ENCODE measurements at places on chromosomes 1 and 21. TPM values are rescaled to one million over a fixed set of nuclear protein-coding genes. Genes with fewer than 3 reads are reported as not detected.

DNA sequence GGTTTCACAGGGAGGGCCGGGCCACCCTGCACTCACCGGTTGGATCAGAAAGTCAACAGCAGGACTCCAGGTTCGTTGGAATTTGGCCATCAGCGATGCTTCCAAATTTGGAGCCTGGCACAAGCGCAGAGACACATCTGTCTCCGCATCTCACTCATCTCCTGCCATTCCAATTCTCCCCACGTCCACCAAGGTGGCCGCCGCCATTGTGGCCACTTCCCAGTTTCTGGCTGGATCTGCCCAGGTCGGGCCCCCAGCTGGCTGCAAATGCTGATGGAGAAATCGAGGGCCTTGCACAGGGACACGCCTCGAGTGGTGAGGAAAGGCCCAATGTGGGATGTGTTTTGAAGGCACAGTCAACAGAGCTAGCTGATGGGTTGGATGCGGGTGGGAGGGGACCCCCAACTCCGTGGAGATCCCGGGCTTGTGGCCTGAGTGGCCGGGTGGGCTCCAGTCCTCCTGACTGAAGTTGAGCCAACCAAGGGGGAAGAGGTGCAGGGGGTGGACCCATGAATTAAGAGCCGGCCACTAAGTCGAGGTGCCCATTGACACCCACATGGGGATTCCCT, 102.7 kb downstream of the CRYAA start:
- DNase-seq, result no peak

GRCh38 chr1:23431431-23431830, 6.9 kb upstream of the TCEA3 start:
- no peak for DNase-seq

DNA sequence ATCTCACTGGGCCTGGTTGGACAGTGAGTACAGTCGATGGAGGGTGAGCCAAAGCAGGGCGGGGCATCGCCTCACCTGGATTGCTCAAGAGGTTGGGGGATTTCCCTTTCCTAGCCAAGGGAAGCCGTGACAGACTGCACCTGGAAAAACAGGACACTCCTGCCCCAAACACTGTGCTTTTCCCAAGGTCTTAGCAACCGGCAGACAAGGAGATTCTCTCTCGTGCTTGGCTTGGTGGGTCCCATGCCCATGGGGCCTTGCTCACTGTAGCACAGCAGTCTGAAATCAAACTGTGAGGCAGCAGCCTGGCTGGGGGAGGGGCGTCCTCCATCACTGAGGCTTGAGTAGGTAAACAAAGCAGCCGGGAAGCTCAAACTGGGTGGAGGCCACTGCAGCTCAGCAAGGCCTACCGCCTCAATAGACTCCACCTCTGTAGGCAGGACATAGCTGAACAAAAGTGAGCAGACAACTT, 11.3 kb downstream of the C1orf105 start:
- no peak for DNase-seq

Gene AADACL4
- total RNA-seq, result not detected

Gene HHAT
- 3.8 TPM for total RNA-seq

Gene LIN28A
- not detected for total RNA-seq

DNA sequence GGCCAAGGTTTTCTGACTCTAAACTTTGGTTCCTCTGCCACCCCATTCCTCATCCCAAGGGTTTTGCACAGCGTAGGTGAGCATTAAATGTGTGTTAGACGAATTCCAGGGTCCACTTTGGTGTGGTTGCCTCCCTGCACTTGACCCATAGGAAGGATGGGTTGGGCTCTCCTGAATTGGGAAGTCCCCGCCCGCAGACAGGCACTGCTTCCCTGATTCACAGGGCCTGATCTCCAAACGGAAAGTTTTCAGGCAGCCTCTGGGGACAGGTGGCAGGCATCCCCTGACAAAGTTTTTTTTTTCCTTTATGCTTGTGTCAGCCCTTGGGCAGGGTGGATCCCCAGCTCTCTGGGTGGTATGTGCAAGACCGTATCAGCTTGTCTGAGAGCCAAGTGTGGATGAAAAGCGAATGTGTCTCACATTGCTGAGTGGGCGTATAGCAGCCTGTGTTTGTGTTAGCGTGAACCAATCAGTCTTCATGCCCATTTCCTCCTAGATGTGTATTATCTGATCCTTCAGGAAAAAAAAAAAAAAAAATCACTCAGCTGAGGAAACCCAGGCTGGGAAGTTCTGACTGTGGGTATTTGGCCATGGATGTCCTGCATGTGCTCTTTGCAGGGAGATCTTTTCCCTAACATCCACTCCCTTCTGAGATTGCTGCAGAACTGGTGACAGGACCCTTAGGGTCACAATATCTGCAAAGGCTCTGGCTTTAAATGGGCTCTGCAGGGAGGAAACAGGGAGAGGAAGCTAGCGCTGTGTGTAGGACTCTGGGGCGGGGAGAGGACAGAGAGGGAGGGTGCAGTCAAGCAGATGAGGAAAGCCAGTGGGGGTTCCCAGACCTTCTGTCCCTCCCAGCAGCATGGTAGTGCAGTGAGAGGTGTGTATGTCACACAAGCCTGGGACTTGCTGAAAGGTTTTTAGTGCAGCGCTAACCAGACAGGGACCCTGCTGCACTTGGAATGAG, 42.2 kb upstream of the TRABD2B start:
- no peak for DNase-seq

- no peak for DNase-seq
Measured at GRCh38 chr1:183604815-183605214, 14.6 kb upstream of the NCF2 start.

GRCh38 chr1:156801409-156802121, 15.1 kb downstream of the SH2D2A start:
- no peak for DNase-seq

- no peak for DNase-seq
Measured at GRCh38 chr1:55500601-55501000, 285.4 kb upstream of the USP24 start.

Gene SYCP1
- not detected for total RNA-seq

- DNase-seq, result no peak
Measured at GRCh38 chr1:157968508-157968907, 24.9 kb upstream of the KIRREL1 start.

- DNase-seq, result no peak
Measured at GRCh38 chr1:234538062-234538731, 59.2 kb upstream of the TARBP1 start.

- DNase-seq, result no peak
Measured at GRCh38 chr1:42189931-42190853, 25.6 kb upstream of the GUCA2A start.

Gene OR14K1
- total RNA-seq, result not detected

GRCh38 chr1:55522353-55522903, 307.3 kb upstream of the USP24 start:
- DNase-seq, result no peak

DNA sequence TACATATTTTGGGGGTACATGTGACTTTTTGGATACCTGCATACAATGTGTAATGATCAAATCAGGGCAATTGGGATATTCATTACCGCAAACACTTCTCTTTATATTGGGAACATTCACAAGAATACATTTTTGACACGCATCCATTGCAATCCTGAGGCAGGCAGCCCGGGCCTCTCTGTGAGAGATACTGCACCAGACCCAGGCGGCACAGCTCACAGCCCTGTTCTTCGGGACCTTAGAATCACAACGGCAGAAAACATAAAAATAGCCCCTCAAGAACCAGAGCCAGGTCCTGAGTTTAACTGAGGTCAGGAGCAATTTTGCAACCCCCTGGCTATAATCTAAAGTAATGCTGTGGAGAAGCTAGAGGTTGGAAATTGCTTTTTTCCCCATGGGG, 90.8 kb upstream of the PGBD5 start:
- DNase-seq, result no peak

DNA sequence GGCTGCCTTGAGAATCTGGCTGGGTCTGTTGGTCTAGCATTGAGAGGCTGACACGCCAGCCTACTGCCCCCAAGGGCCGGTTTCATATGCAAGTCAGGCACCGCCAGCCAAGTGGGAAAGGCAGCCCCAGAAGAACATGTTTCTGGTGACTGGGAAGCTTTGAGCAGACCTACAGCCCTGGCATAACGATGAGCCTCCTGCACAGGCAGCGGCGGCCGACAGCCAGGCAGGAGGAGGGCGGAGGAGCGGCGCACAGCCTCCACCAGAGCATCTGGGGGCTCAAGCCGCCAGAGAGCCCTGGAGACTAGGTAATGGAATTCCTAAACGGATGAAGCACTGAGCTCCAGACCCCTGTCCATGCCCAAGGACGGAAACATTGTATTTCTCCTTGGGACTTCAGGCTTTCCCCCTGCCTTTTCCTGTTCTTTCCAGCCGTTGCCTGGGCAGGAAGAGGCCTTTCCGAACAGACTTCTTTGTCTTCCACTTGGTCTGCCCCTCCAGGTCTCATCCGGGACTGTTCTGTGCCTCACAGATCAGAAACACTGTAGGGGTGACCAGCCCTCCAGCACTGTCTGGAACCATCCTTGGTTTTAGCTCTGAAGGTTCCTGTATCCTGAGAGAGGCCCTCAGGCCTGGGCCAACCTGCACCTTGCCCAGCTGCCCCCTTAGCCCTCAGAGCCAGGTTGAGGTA, 59.5 kb downstream of the IRF2BP2 start:
- DNase-seq, result no peak

GRCh38 chr1:204437796-204438570, 26.4 kb upstream of the PPP1R15B start:
- DNase-seq, result no peak

Gene CRYAA
- not detected for total RNA-seq

Gene NBPF14
- total RNA-seq, result 17.3 TPM

- no peak for DNase-seq
Measured at GRCh38 chr1:41404308-41404761, 43.1 kb downstream of the FOXO6 start.

Gene KIRREL1
- not detected for total RNA-seq

GRCh38 chr1:242448910-242449645, 75.4 kb downstream of the PLD5 start:
- no peak for DNase-seq

DNA sequence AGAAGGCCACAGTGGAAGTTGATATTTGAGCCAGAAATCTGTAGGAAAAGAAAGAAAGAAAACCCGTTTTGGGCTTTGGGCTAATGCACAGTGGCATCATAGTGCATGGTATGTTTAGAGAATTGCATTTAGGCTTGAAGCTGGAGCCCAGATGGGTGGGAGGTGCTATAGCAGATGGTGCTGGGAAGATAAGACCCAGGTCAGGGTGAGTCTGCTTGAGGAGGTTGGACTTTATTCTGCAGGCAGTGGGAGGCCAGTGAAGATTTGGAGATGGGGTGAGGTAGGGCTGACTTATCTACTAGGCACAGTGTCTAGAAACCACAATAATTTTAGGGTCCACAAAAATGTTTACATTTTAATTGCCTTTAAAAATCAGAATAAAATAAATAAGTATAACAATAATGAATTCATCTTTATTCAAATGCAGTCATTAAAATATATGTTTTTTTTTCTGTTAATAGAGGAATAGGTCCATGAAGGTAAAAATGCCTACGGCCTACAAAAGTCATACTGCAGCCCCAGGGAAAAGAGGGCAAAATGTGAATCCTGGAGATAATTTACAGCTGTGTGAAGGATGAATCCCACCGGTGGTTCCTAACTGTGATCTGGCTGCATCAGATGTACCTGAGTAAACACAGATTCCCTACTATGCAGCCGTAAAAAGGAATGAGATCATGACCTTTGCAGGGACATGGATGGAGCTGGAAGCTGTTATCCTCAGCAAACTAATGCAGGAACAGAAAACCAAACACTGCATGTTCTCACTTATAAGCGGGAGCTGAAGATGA, 8.7 kb downstream of the DNAJC6 start:
- DNase-seq, result no peak

DNA sequence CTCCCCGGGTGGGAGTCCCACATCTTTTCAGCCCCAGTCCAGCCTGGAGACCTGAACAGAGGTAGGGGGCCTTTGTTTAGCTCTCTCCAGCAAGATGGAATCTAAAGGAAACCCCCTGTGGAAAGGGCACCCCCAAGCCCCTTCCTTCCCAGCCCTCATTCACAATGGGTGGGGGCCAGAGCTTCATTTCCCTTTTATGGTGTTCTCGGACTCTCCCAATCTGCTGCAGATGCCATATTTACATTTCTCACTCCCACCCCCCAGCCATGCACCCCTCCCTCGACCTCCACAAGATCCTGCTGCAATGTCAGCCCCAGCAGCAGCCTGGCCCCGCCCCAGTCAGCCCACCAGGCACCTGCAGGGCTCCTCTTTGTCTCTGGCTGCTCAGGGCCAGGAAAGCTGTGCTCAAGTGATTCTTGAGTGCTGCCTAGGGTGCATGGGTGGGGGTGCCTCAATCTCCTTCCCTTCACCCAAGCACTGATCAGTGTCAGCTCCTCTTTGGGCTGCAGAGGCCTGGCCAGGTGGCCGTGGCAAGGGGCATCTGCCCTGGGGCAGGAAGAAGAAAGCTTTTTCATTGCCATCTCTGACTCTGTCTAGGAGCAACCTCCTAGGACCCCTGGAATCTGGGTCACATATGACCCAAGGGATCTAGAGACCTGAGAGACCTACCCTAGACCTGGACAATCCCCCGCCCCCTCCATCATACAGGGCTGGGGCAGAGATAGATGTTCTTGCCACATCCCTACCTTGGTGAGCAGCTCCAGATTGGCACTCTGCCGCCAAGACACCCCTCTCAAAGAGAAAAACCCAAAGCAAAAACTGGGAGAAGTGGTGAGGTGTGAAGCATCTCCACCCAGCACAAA, 1.7 kb downstream of the KIF21B start:
- peak; percentile 59 for DNase-seq

Gene BEND5
- 12.0 TPM for total RNA-seq

Gene OR2T8
- not detected for total RNA-seq

DNA sequence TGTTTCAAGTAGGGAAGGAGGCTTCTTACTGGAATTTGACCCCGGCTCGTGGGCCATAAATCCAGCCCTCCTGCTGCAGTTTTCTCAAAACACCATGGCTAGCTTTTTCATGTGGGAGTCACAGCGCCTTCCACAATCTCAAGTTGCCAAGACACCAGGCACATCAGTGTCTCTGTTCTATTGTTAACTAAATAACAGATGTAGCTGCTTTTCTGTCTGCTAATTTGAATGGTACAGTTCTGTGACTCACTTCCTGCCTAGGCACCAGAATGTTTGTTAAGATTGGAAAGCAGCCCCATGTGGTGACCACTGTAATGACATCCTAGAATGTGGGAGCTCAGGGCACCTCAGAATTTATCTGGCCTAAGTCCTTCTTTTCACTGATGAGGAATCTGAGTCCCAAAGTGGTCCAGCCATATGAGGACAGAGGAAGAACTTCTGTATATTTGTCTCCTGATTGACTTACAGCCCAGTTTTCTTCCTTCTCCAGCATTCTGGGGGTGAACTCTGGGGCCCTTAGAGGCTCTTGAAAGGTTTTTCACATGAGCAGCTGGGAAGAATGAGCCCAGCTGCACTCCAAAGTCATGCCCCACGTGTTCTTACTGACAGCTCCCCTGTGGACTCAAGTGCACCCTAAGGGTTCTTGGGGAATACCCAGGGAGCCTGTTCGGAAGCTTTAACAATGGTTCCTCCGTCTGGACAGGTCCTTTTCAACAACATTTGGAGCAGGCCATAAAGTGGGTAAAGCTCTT, 27.5 kb downstream of the TRIM45 start:
- DNase-seq, result no peak

Gene TEDDM1
- total RNA-seq, result not detected

GRCh38 chr1:60463146-60463545, 389.6 kb upstream of the C1orf87 start:
- no peak for DNase-seq
